ENCODE measurements at places on chromosomes 6 and 20. TPM values are rescaled to one million over a fixed set of nuclear protein-coding genes. Genes with fewer than 3 reads are reported as not detected.

The BMP5 gene
- 3.7 TPM for total RNA-seq

The SLC35F1 gene
- 0.40 TPM for total RNA-seq

The OR2J3 gene
- not detected for total RNA-seq

The PABPC1L gene
- total RNA-seq, result 33.3 TPM

The CDSN gene
- 0.54 TPM for total RNA-seq

DNA sequence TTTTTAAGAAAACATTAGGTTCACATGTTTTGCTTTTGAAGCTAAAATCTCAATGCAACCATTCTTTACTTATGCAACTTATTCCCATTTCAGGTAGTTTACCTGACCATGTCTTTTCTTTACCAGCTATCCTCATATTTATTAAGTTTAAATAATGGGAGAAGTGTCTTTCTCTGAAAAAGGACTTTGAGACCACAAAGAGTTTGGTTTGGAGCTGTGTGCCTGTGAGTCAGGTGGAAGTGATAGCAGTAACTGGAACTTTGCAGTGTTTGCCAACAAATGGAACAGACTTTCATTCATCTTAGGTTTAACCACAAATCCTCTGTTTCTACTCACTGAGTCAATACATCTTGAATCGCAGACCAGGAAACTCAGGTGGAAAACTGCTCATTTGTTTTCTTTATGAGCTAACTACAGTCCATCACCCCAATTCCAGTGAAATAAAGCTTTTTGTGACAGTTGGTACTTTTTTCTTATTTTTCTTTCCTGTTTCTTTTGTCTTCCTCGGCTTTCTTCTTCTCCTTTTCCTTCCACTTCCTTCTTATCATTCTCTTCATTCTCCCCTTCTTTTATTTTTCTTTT, 148.3 kb upstream of the RIN2 start:
- DNase-seq, result no peak

- peak; percentile 92 for DNase-seq
These were observed 732 bp upstream of the STXBP5 start for GRCh38 chr6:147203311-147204059.

- no peak for DNase-seq
These were observed 2.2 kb downstream of the IFNGR1 start for GRCh38 chr6:137216875-137217553.

- DNase-seq, result no peak
These were observed 76.7 kb upstream of the IYD start for GRCh38 chr6:150291968-150292710.

- no peak for DNase-seq
These were observed 181.0 kb downstream of the COL12A1 start for GRCh38 chr6:75024828-75025227.

GRCh38 chr20:16293590-16293989, 279.7 kb downstream of the KIF16B start:
- DNase-seq, result no peak

- DNase-seq, result no peak
These were observed 3.2 kb downstream of the BHLHE23 start for GRCh38 chr20:63003546-63003945.

- DNase-seq, result no peak
These were observed 31.1 kb downstream of the MYB start for GRCh38 chr6:135212020-135212806.

DNA sequence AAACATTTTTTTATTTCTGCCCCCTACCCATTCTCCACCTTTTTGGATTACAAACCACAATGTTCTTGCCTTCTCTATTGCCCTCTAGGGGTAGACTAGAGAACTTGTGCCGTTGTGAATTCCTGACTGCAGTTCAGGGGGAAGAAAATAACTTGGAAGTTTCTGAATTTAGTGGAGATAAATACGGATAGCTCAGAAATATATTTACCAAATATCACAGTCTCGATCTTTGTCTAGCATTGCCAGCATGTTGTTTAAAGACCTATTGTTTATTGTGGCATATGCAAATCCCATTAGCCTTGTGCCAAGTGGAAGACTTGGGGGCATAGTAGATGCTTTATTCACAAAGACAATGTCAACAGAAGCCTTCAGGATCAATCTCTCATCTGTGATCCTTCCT, 154.1 kb upstream of the MMS22L start:
- DNase-seq, result no peak

GRCh38 chr6:132872923-132873322, 58.6 kb downstream of the RPS12 start:
- no peak for DNase-seq
